Left lung (tissue), 14 donors: ENCODE measurements at places on chromosomes 13 and 19.

DNA sequence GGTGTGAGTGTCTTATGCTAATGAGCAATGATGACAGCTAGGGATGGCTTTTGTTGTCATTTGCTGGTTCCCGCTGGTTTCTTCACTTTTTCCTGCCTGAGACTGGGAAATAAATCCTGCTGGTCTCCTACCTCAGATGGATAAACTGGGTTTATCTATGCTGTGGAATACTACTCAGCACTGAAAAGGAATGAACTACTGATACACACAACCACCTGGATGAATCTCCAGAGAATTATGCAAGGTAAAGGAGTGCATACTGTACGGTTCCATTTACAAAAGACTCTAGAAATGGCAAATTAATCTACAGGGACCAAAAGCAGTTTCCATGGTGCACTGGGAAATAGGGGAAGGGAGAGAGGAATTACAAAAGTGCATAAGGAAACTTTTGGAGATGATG, 41.2 kb upstream of the UBE2L5 start:
- DNase-seq = no peak

- DNase-seq = no peak
Observed at GRCh38 chr19:3233831-3234230, 9.4 kb downstream of the CELF5 start.

GRCh38 chr19:10137751-10138682, 18.3 kb upstream of the EIF3G start:
- DNase-seq = no peak

DNA sequence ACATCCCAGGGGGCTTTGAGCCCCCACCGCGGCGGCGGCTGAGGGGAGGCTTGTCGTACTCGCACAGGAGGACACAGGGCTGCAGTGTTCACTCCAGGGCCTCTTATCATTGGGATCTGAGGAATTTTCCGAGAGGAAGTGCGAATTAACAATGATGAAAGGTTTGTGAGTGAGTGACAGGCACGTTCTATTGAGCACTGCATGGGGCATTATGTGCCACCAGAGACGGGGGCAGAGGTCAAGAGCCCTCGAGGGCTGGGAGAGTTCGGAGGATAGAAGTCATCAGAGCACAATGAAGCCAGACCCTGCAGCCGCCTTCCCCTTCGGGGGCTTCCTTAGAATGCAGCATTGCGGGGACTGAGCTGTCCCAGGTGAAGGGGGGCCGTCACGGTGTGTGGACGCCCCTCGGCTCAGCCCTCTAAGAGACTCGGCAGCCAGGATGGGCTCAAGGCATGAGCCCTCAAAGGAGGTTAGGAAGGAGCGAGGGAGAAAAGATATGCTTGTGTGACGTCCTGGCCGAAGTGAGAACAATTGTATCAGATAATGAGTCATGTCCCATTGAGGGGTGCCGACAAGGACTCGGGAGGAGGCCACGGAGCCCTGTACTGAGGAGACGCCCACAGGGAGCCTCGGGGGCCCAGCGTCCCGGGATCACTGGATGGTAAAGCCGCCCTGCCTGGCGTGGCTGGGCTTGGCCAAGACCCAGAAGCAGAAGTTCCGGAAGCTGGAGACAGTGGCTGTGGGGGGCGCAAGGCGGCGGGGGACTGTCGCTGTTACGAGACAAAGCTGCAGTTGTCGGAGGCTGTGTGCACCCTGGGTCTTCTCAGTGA, 53.9 kb downstream of the MCF2L start:
- DNase-seq = no peak

GRCh38 chr19:11010041-11010440, 49.2 kb downstream of the SMARCA4 start:
- DNase-seq = no peak

DNA sequence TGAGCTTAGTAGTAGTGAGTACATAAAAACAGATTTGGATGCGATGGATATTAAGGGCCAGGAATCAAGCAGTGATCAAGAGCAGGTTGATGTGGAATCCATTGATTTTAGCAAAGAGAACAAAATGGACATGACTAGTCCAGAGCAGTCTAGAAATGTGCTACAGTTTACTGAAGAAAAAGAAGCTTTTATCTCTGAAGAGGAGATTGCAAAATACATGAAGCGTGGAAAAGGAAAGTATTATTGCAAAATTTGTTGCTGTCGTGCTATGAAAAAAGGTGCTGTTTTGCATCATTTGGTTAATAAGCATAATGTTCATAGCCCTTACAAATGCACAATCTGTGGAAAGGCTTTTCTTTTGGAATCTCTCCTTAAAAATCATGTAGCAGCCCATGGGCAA, 11.4 kb downstream of the CHAMP1 start:
- DNase-seq = no peak

GRCh38 chr19:47435883-47436417, 16.6 kb upstream of the MEIS3 start:
- DNase-seq = no peak

GRCh38 chr13:34681405-34681955, 260.6 kb upstream of the NBEA start:
- DNase-seq = no peak

GRCh38 chr19:12551060-12551832, at the start of gene ZNF564:
TSS of gene ZNF564 (minus strand) at chr19:12551482. CDS start at chr19:12551332, 150 bp downstream.
- peak; percentile 95 for DNase-seq

DNA sequence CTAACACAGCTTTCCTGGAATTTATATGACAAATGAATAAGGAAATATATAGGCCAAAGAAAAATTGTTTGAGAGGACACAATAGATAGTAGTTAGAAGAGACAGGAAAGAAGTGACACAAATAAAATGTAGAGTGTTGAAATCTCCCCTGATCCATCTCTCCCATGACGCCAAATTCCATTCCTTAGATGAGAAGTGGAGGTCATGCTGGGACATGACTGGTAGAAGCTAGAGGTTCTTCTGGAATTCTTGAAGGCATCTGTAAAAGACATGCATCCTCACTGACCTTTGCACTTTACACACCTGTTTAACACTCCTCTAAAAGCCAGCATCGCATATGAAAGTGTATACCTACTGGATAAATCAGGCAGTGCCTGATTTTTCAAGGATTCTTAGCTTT, 67.8 kb downstream of the DGKH start:
- no peak for DNase-seq

DNA sequence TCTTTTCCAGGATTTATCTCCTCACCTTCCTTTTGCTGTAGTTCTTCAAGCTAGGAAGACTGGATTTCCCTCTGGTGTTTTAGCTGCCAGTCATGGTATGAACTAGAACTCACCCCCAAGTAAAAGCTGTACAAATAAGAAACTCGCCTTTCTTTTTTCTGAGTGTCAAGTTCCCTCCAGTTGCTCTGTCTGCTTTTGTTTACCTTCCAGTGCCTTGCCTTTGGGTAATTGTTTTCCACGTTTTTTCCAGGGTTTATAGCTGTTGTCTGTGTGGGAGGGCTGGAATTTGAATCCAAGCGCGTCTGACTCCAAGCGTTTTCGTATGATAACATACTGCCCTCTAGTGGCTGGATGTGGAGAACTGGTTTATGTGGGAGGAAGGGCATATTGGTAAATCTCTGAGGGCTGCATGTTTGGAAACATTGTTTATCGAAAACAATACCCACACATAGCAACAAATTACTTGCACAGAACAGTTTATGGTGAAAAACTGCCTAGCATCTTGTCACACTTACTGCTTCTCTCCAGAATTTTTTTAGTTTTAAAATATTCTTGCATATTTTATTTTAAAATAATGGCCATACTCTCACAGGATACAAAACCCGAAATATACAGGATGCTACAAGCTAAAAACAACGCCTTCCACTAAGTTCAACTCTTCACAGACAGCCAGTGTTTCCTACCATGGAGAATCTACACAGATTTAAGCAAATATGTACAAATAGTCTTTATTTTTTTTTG, 19.2 kb downstream of the RCN3 start:
- peak; percentile 90 for DNase-seq

DNA sequence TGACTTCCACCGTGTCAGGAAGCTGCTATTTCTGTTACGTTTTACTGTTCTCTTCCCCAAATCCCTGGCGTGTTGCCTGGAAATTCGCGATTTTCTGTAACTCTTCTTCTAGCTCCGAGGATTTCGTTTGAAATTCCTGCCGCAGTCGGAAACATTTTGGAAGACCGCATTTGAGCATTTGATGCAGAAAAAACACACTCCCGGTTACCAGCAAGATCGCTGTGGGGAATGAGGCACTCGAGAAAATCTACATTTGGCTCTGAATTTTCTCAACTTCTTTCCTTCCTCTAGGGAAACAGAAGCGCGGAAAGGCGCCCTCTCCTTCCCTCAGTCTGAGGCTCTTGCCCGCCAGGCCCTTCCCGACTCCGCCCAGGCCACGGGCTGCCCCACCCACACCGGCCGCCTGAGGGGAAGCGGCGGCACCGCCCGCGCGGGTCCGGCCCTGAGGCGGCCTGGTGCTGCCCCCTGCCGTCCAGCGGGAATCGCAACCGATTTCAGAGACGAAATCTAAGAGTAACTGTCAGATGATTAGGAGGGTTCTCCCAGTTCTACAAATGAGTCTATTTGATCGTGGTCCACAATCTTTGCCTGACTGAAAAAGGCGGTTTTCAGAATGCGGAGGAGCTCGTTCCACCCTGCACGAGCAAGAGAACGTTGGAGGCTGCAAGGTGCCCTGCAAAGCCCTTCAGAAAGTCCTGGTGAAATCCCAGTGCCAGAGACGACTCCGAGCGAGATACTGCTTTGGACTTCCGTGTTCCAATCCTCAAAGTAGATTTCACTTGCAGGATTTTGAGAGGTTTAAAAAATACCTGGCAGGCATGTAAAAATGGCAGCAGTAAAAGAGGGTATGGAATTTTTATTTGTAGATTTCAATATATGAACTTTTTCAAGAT, 18.4 kb upstream of the TUBGCP3 start:
- DNase-seq = peak; percentile 94

GRCh38 chr19:14361824-14362223, 19.4 kb upstream of the ADGRE5 start:
- DNase-seq = no peak

DNA sequence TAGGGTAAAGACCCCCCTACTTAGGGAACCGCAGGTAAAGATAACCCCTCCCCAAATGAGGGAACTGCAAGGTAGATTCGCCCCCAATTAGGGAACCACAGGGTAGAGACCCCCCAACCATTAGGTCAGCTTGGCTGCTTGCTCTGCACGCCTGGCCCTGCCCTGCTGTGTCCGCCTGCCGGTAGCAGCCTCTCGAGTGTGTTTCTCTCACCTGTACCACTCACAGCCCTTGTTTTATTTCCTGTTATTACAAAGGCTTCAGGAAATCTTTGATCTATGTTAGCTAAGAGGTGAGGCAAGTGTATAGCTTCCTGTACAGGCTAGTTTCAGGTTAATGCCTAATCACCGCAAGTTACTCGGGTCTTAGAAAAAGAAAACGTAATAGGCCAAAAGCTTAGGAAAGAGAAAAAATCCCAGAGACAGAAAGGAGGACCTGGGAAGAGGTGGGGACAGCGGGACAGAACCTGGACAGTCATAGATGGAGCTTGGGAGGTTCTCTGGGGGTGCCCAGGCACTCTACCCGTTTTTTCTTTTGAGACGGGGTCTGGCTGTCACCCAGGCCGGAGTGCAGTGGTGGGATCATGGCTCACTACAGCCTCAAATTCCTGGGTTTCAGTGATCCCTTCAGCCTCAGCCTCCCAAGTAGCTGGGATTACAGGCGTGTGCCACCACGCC, 23.1 kb upstream of the EIF3G start:
- no peak for DNase-seq

DNA sequence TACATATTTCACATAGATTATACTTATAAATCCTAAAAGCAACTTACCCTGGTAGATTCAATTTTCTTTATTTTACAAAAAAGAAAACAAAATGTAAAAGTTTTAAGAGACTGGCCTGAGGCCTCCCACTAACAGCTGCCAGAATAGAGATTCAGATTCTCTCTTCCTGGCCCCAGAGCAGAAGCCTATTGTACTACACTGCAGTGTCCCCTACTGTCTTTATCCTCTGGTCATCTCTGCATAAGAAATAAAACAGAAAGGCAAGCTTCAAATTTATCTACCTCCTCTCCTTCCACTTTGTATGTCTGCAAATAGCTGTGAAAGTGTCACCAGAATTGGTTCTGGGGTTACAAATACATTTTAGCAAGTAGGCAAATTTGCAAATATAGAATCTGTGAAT, 1004.1 kb upstream of the PCDH9 start:
- DNase-seq = peak; percentile 22
